ENCODE measurements at places on chromosomes 6 and 20. TPM values are rescaled to one million over a fixed set of nuclear protein-coding genes. Genes with fewer than 3 reads are reported as not detected.
A peak's percentile ranks its signal among the peaks of the same experiment; 100 is the strongest.

The RIN2 gene
- total RNA-seq = 9.0 TPM

DNA sequence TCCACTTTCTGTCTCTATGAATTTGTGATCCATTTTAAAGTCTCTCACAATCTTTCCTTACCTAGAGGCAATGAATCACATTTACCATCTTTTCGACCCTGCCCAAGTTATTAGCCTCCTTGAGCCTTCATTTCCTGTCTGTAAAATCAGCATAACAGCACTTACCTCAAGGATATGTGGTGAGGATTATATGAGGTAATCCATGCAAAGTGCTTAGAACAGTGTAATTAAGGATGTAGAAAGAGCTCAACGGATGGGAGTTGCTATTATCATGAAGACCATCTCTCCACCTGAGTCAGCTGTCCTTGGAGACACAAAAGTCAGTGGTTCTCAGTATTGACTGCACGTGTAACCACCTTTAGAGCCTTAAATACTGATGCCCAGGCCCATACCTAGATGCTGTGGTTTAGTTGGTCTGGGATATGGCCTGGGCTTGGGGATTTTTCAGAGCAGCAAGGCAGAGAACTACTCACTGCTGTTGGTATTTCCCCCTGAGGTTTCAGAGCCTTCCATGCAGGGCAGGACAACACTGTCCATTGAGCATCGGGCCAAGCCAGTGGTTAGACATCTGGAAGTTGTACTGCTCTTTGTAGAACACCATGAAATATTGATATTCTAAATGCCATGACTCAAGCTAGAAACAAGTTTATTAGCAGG lies 55.8 kb downstream of the LYRM2 start:
- no peak for DNase-seq

- no peak for DNase-seq
These were observed 65.9 kb upstream of the OGFRL1 start for GRCh38 chr6:71222671-71223070.

GRCh38 chr6:118581489-118581959 lies 33.4 kb downstream of the PLN start:
- no peak for DNase-seq

DNA sequence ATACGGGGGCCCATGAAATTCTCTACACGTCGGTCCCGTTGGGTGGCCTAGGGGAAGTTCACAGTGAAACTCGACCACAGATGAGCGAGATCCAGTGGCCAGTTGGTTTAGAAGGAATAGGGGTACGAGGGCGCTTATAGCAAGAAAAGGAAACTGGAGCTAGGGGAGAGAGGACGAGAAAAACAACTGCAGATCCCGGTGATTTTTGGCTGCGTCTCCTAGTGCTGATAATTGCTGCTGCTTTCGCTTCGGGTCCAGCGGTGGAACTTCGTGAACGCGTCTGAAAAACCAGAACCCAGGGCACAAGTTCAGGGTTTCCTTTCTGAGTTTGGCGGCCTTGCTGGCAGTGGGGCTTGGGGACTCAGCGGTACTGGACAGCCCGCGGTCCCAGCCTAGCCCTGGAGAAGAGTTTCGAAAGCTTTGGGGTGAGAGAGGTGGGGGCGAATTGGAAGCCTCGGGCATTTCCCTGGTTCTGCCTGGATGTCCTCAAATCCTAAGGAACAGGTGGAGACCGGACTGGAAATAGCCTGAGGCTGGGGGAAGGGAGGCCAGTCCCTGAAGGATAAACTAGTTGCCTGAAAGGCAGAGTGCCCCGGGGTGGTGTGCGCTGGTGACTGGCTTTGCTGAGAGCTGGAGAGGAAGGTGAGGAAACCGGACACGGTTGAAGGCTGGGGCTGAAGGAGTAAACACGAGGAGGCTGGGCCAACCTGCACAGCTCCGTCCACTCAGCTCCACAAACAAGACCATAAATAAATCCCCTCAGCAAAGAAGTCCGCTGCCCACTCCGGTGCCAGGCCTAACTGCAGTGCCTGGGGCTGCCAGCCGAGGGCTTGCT lies 793 bp downstream of the GMPR start:
- peak; percentile 42 for DNase-seq

DNA sequence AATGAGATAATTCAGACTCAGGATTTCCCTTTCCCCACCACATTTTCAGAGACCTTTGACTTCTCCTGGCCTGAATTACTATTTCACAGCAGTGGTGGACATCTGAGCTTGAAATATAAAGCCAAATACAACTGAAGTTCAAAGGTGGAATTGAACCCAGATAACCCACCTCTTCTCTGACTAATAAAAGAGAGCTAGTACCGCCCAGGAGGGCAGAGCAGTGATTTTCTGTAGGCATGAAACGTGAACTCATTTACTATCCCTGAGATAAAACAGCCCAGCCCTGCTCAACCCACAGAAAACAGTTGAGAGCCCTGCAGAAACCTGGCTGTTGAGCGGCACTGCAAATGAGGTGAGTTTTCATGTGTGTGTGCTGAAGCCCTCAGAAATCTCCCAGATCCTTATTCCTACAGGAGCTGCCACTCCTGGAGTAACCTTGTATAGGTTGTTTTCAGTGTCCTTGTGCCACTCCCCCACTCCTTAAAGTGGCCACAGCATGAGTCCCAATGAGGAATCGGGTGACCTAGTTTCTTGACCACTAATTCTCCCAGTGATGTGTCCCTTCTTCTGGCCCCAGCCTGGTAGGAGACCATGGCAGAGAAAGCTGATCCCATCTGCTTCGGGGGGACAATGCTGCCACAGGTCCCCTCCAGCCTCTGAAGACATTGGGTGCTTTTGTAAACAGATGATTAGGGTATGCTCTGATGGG lies 99.2 kb downstream of the NOL4L start:
- peak; percentile 5 for DNase-seq

DNA sequence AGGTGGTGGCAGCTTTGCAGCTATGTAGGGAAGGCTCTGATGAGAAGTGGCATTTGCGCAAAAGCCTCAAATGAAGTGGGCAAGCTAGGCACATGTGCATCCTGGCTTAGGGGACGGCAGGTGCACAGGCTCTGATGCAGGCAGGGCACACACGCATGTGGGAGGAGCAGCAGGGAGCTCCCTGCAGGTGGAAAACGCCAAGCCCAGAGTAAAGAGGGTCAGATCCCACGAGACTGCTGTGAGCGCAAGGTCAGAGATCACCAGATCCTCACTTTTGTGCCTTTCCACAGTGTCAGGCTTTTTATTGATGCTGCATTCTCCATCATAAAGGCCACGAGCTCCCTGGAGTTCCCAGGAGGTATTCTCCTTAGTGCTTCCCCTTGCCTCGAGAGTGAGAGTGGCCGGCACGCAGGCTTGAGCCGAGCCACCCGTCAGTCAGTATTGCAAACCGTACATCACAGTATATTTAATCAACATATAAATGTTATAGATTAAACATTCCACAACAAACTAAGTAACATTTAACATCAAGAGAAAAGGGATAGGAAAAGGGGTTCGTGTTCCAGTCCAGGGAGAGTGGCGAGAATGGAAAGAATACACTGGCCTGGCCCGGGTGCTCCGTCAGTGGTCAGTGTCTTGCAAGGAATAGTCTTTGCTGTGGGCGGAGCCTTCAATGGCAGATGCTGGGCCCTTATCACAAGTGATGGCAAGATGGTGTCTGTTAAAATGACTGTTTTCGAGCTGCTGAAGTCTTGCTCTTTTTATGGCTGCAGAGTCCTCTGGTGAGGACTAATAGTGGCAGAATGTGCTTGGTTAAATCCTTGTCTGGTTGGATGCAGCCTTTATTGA lies 109.4 kb downstream of the SYNDIG1 start:
- no peak for DNase-seq

DNA sequence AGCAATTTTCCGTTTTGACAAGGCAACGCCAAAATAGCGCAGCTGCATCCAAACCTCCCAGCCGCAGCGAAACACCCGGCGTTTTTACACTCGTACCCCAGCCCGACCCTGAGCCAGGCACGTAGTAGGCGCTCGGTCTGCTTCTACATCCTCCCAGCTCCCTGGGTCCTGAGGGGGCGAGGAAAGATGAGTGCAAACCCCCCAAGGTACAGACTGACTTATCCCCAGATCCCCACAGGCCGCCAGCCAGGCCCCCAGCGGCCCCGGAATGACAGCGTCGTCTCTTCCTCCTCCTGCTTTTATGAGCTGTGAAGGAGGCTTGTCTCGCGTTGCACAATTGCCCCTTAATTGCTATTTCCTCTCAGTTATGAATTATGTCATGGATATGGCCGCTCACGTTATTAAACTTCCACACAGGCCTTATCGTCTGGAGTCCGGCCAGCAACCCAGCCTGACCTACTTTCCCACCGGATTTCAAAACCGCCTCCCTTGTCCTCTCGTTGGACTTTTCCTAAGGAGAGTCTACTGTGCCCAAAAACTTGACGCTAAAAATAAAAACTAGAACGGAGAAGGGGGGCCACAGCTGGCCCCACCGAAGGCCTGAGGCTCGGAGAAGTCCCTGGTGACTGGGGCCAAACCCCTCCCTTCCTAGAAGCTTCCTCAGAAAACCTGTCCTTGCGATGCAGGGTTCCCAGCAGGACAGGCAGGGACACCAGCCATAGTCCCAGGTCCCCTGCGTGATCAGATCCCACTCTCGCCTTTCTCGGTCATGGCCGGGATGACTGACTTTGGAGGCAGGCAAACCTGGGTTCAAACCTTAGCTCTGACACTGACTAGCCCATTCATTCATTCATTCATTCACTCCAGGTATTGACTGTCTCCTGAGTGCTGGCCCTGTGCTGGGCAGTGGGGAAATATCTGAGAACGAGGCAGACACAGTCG lies 130.9 kb upstream of the PTPN1 start:
- DNase-seq = peak; percentile 46

The OXT gene
- total RNA-seq = not detected

The DUSP22 gene
- total RNA-seq = 14.7 TPM

The SERPINB1 gene
- total RNA-seq = 3.3 TPM

GRCh38 chr6:16824845-16825685 lies 63.8 kb upstream of the ATXN1 start:
- DNase-seq = no peak

The TP53INP2 gene
- 3.7 TPM for total RNA-seq

GRCh38 chr6:161010418-161010817 lies 18.8 kb downstream of the MAP3K4 start:
- DNase-seq = no peak

The LBP gene
- not detected for total RNA-seq

The HLA-DQB1 gene
- 0.41 TPM for total RNA-seq

GRCh38 chr20:48826883-48827771 lies 672 bp downstream of the PREX1 start:
- DNase-seq = peak; percentile 62

GRCh38 chr20:19920381-19921138 lies 96.6 kb upstream of the NAA20 start:
- DNase-seq = no peak

- peak; percentile 83 for DNase-seq
These were observed 66.6 kb upstream of the CCDC167 start for GRCh38 chr6:37566111-37566949.

GRCh38 chr20:38112930-38113294 lies 52.2 kb downstream of the TGM2 start:
- no peak for DNase-seq

DNA sequence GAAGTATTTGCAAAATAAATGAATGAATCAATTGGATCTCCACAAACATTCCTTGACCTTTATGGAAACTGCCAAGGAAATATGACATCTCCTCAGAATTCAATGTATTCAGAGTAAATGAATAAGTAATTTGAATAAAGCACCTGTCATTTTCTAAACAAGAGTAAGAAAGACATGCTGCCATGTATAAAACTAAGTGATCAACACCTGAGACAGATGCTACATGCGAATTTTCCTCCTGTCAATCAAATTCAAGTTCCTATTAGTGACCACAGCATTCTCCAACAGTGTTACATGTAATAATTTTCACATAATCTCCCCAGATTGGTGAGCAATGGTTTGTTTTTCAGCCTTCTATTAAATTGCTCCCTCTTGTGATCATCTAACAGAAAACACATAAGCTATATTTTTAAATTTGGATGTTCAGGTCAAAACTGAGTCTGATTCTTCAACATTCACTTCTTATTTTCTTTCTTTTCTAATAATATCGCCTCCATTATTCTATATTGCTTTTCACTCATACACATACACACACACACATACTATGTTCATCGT lies 163.2 kb upstream of the RNF217 start:
- no peak for DNase-seq

The CDH22 gene
- 2.0 TPM for total RNA-seq

The ME1 gene
- total RNA-seq = 2.9 TPM
